ENCODE measurements at places on chromosomes 1 and 21.

- no peaks in the 10 kb centered on the region for H3K27me3 ChIP-seq
- peaks cover 15% of the 10 kb centered on the region for H3K36me3 ChIP-seq
- no peak for DNase-seq
- no peak overlapping the region for H3K27ac ChIP-seq
Measured at GRCh38 chr1:1336446-1336845, 5.4 kb downstream of the TAS1R3 start.

- peaks cover 34% of the 10 kb centered on the region for H3K36me3 ChIP-seq
- peak overlapping the region; percentile 59 for H3K27ac ChIP-seq
- DNase-seq: no peak
- no peak overlapping the region for H3K4me3 ChIP-seq
- H3K4me1 ChIP-seq: peaks cover 29% of the 10 kb centered on the region
Measured at GRCh38 chr1:35432231-35432630, 125.0 kb downstream of the KIAA0319L start.

GRCh38 chr1:17215545-17215890 lies 10.6 kb downstream of the PADI1 start:
- H3K27ac ChIP-seq: no peak overlapping the region
- H3K4me1 ChIP-seq: peaks cover 16% of the 10 kb centered on the region
- H3K4me3 ChIP-seq: no peak overlapping the region
- no peak for DNase-seq
- no peaks in the 10 kb centered on the region for H3K36me3 ChIP-seq

DNA sequence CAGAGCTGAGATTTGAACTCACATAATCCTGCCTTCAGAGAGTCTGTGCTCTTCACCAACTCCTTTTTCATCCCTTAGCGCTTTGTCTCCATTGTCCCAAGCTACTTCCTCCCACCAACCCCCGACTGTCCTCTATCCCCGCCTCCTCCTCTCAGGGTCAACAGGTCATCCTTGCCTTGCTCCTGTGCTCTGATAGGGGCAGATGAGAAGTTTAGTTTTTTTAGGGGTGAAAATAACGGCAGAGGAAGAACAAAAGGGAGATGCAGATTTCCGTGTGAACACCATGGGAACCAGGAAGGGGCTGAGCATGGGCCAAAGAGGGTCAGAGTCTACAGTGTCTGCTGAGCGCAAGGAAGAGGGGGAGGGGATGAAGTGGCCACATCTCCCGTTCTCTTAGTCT lies 31.9 kb downstream of the GLUL start:
- no peak overlapping the region for H3K27ac ChIP-seq
- no peak overlapping the region for H3K4me3 ChIP-seq
- H3K4me1 ChIP-seq: no peaks in the 10 kb centered on the region
- no peak for DNase-seq
- no peaks in the 10 kb centered on the region for H3K36me3 ChIP-seq
- no peaks in the 10 kb centered on the region for H3K27me3 ChIP-seq
